ENCODE measurements at places on chromosomes 13 and 19.

- DNase-seq, result peak; percentile 80
Measured at GRCh38 chr19:12676384-12676792, 5.3 kb downstream of the DHPS start.

DNA sequence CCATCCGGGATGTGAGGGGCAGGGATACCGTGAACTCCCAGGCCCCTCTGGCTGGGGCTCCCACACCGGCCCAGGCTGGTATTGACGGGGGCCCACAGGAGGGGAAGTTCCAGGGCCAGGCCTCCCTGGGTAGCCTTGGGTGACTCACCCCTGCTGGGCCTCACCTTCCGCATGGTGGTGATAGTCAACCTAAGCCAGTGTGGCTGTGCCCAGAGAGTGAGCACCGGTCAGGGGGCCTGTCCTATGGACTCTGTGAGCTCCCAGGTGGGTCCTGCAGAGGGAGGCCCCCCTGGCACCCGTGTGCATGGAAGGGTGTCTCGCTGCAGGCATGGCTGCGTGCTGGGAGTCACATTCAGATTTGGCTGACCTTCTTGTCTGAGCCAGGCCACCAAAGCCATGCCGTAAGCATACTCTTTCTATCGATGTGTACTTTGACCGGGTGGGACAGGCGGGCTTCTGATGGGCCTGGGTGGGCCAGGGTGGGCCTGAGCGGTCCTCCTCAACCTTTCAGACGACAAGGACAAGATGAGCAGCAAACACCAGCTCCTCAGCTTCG lies 27.6 kb downstream of the DHX34 start:
- no peak for DNase-seq

GRCh38 chr13:111846391-111847159 lies 220.4 kb upstream of the SOX1 start:
- DNase-seq, result no peak

DNA sequence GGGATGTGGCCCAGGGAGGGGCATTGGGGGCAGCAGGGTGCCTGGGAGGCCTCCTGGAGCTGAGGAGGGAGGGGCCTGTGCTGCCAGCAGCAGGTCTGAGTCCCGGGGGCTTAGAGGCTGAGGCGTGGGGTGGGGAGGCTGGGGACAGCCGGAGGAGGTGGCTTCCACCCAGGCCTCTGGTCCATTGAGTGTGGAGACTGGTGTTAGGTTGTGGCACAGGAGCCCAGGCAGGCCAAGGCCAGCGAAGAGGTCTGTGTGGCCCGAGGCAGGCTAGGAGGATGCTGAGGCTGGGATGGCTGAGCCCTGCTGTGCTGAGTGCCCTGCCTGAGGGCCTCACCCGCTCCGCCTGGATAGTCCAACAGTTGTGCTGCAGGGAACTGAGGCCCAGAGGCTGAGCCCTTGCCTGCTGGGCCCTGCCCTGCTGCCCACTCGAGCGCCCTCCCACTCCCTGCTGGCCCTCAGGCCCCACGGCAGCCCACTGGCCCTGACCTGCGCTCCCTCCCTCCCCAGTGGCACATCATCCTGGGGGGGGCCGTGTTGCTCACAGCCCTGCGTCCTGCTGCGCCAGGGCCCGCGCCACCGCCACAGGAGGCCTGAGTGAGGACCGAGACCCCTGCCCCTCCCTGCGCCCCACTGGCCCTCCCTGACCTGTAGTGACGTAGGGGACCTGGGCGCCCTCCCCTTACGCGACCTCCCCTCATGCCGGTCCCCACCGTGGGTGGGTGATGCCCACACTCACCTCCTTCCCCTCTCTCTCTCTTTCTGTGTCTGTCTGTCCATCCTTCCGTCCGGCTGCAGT lies 4.9 kb upstream of the GARIN5A start:
- no peak for DNase-seq

DNA sequence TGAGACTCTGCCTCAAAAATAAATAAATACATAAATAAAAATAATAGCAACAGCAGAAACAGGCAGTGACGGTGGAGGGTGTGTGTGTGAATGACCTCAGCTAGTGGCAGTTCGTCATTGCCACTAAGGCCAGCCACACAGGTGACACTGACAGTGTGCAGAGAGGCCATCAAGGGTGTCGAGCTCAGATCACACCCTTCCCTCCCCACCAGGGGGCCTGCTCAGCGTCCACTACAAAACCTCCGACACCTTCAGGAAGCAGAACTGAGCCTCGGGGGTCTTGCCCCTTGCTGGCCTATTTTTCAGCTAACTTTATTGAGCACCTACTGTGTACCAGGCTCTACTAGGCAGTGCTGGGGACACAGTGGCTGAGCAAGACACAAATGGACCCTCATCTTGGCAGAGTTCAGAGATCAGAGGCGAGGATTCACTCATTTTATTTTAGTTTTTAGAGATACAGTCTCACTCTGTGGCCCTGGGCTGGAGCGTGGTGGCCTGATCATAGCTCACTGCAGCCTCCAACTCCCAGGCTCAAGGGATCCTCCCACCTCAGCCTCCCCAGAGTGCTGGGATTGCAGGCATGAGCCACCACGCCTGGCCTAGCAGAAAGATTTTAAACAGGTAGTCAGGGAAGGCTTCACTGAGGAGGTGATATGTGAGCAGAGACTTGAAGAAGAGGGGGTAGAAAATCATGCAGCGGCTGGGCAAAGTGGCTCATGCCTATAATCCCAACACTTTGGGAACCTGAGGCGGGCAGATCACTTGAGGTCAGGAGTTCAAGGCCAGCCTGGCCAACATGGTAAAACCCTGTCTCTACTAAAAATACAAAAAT lies 30.3 kb upstream of the SEMA6B start:
- DNase-seq, result no peak

DNA sequence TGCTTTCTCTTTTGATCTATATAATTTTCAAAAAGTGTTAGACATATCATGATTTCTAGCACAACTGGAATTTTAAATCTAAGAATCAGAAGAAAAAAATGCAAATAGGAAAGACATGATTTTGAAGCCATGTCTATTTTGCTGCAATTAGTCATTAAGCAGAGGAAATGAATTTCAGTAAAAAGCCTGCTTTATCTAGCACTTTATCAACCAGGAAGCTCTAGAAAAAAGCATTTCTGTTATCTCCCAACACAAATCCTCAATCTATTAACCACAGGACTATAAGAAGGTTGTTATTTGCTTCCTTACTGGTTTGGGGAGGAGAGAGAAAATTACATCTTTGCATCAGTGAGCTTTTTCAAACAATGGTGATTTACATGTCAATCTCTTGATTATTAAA lies 716.7 kb downstream of the DIAPH3 start:
- no peak for DNase-seq

DNA sequence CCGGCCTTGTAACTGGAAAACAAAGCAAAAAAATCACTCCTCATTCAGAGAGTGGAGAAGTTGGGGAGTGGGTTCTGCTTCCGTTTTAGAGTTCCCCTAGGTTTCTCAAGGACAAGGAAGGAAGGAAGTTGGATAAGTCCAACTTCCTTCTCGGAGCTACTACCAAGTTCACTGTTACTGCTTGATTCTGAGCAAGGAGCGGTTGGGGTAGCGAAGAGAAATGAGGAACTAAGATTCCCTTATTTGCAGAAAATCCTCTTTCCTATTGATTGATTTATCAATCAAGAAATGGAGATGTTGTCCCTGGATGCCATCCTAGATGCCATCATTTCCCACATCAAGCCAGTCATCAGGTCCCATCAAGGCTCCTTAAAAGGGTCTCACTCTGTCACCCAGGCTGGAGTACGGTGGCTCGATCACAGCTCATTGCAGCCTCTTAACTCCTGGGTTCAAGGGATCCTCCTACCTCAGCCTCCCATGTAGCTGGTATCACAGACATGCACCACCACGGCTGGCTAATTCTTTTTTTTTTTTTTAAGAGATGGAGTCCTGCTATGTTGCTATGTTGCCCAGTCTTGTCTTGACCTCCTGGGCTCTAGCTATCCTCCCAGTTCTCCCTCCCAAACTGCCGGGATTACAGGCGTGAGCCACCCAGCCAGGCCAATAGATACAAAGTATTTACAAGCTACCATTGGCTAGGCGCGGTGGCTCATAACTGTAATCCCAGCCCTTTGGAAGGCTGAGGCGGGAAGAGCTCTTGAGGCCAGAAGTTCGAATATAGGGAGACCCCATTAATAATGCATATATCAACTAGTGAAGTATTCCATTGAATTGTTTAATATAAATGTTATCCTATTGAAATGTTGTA lies 809 bp upstream of the B9D2 start:
- no peak for DNase-seq

GRCh38 chr19:34428549-34429285 lies 536 bp downstream of the UBA2 start:
- no peak for DNase-seq

- no peak for DNase-seq
Measured at GRCh38 chr13:60028021-60028420, 135.7 kb downstream of the DIAPH3 start.

DNA sequence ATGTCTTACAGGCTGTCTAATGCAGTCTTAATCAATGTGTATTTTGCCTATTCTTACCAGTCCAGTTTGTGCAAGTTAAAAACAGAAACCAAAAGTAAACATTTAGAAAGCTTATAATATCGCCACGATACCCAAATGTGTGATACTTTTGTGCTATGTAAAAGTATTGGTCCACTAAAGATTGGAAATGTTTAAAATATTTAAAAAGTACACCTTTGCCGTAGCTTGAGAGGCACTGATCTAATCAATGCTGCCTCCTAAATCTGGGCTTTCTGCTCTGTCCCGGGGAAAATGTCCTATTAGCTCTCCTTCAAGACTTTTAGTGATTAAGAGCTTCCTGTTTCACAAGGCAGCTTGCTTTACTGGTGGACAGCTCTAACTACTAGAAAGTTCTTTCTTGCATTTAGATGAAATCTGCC lies 64.7 kb downstream of the DNAJC15 start:
- no peak for DNase-seq

DNA sequence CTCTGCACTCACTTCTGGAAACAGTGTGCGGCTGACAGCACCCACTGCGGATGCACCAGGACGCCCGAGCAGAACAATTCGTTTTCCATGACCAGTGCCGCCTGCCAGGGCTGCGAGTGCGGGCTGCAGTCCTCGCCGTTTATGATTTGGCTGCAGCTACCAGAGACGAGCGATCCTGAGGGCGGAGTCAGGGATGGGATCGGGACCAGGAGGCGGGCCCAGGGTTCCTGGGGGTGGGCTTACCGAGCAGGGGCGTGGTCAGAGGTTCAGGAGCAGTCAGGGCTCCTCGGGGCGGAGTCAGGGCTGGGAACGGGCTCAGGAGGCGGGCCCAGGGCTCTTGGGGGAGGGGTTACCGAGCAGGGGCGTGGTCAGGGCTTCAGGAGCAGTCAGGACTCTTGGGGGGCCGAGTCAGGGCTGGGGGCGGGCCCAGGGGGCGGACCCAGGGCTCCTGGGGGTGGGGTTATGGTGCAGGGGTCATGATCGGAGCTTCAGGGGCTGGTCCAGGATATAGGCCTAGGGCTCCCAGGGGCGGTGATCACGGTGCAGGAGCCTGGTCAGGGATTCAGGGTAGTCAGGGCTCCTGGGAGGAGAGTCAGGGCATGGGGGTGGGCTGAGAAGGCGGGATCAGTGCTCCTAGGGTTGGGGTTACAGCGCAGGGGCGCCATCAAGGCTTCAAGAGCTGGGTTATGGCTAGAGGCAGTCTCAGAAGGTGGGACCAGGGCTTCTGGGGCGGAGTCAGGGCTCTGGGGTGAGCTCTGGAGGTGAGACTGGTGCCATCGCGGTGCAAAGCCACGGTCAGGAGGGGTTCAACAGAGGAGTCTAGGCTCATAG lies 1.7 kb downstream of the KLK4 start:
- no peak for DNase-seq

All from activated CD8-positive, alpha-beta memory T cell treated with anti-CD3 and anti-CD28 coated beads for 1 hour (primary cell).